ENCODE measurements at places on chromosomes 11 and 22. TPM values are rescaled to one million over a fixed set of nuclear protein-coding genes. Genes with fewer than 3 reads are reported as not detected.

The LRRC32 gene
- total RNA-seq: 0.54 TPM

The TRAF6 gene
- 9.3 TPM for total RNA-seq

DNA sequence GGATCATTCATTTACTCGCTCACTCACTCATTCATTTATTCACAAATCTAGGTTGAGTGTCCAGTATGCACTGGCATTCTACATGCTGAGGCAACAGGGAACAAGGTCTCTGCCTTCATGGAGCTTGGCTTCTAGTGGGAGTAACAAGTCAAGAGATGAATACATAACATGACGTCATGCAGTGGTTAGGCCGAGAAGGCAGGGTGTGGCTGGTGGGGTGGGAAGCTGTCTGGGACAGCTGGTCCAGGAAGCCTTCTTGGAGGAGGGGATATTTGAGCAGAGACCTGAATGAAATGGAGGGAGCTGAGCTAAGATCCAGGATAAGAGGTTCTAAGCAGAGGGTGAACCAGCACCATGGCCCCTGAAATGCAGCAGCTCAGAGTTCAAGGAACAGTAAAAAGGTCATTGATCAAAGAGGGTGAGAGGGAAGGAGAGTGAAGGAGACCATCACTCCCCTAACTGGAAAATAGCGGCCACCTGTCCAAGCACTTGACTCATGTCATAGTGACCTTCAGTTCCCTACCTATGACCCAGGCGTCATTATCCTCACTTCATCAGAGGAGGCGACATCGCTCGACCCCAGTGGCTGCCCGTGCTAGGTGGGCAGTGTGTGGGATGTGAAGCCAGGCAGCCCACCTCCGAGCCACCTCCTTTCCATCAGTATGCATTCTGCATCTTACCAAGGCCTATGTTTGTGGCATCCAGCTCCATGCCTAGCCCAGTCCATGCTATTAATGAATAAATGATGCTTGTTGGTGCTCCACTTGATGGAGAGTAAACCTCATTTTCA lies 105.0 kb downstream of the TSPAN18 start:
- no peak for DNase-seq

GRCh38 chr11:3786781-3787428 lies 10.4 kb downstream of the NUP98 start:
- no peak for DNase-seq

DNA sequence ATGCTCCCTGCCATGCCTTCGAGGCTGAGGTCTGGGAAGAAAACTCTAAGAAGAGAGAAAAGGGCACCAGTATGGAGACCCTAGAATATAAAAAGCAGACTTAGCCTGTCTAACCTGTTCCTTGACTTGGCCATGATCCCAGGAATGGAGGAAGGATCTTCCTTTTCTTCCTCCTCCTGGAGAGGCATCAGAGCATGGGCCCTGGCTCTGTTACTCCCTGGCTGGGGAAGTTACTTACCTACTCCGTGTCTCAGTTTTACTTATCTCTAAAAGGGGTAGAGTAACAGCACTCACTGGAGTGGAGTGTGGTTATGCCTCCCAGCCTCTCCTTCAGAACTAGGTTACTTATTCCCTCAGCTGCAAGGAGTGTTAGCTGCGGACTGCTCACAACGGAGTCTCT lies 55.2 kb upstream of the PHF21A start:
- DNase-seq: no peak

DNA sequence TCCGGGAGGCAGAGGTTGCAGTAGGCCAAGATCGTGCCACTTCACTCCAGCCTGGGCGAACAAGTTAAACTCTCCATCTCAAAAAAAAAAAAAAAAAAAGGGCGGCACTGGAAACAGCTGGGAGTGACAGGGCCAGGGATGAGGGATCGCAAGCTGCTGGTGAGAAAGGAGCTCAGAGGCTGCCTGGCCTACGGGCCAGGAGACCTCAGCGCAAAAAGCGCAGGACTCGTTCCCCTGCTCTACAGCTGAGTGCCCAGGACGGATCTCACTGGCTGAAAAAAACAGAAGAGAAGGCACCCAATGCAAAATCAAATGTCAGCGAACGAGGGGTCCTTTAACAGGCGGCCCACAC lies 650 bp upstream of the NUP50 start:
- no peak for DNase-seq

Data from HCT116 (cell line).